ENCODE measurements at places on chromosomes 6 and 20.
A peak's percentile ranks its signal among the peaks of the same experiment; 100 is the strongest.

- no peak overlapping the region for H3K27ac ChIP-seq
- peaks cover 2% of the 10 kb centered on the region for H3K36me3 ChIP-seq
- H3K27me3 ChIP-seq, result no peaks in the 10 kb centered on the region
- H3K4me1 ChIP-seq, result no peaks in the 10 kb centered on the region
- DNase-seq, result no peak
- no peak overlapping the region for H3K4me3 ChIP-seq
These were observed 16.3 kb downstream of the BMP2 start for GRCh38 chr20:6783752-6784151.

DNA sequence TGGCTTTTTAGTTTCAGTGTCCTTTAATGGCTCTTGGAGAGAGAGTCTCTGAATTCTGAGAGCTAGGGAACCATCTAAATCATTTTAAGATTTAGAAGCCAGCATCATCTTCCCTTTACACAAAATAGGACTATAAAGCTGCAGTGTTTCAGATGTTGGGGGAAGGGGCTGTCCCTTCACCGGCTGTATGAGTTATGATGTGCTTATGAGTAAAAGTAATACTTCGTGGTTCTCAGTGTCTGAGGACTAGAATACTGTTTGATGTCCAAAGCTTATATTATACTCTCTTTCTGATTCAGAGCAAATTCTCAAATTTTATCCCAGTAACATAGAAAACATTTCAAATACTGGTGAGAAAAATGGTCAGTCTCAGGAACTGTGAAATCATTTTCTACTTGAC lies 63.5 kb upstream of the FAM8A1 start:
- H3K4me3 ChIP-seq, result no peak overlapping the region
- H3K36me3 ChIP-seq, result no peaks in the 10 kb centered on the region
- no peak for DNase-seq

- H3K27ac ChIP-seq, result no peak overlapping the region
- no peak for DNase-seq
- no peaks in the 10 kb centered on the region for H3K4me1 ChIP-seq
- no peaks in the 10 kb centered on the region for H3K27me3 ChIP-seq
These were observed 174.6 kb downstream of the ADGRG6 start for GRCh38 chr6:142476452-142476851.

DNA sequence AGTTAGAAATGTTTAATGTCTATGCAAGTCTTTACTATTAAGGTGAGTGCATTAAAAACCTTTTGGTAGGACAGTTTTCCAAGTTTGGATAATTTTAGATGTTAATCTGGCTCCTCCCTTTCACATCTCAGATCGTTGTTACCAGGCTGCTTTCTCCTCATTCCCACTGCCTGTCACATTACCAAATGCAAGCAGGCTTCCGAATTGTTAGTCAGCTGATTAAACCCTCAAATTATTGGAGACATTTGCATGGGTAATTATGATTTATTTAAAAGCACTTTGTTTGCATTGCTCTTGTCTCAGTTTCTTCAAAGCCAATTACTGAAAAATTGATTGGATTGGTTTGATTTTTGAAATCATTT lies 816.5 kb downstream of the KIF16B start:
- H3K27ac ChIP-seq, result no peak overlapping the region
- no peaks in the 10 kb centered on the region for H3K36me3 ChIP-seq
- H3K4me3 ChIP-seq, result no peak overlapping the region
- H3K4me1 ChIP-seq, result no peaks in the 10 kb centered on the region
- DNase-seq, result no peak
- no peaks in the 10 kb centered on the region for H3K27me3 ChIP-seq

DNA sequence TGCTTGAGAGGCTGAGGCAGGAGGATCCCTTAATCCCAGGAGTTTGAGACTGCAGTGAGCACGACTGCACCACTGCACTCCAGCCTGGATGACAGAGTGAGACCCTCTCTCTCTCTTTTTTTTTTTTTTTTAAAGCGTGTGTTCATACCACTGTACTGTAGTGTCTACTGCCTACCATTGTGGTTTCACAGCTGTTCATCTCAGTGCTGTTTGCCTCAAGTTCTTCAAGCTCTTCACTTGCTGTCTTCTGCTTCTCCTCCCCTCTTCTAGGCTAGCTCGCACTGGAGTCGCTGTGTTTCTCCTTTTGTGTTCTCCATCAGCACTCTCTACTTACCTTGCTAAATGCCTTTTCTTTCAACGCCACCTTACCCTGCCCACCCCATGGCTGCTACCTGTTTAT lies 7.4 kb downstream of the FOXO3 start:
- H3K27ac ChIP-seq, result peak overlapping the region; percentile 23
- peaks cover 96% of the 10 kb centered on the region for H3K4me1 ChIP-seq
- no peak overlapping the region for H3K4me3 ChIP-seq
- no peaks in the 10 kb centered on the region for H3K27me3 ChIP-seq
- peaks cover 4% of the 10 kb centered on the region for H3K36me3 ChIP-seq

GRCh38 chr6:18099511-18099910 lies 23.0 kb downstream of the NHLRC1 start:
- H3K27ac ChIP-seq, result no peak overlapping the region
- no peaks in the 10 kb centered on the region for H3K27me3 ChIP-seq
- no peak for DNase-seq

DNA sequence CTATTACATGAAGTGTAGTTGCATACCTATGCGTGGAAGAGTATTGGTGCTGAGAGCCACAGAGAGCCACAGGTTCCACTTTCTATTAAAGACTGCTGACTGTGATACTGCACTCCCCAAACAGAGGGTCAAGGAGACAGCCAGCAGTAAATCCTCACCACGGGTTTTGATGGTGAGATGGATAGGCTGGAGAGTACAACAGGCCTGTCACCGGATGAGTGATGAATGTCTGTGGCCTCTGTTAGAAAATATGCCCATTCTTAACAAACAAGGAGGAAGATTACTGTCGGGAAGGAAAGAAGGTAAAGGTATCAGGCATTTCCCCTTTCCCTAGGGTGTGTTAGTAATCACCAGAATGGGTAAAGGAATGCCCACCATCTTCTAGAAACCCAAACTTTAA lies 286.5 kb downstream of the ALDH8A1 start:
- H3K36me3 ChIP-seq, result no peaks in the 10 kb centered on the region
- no peaks in the 10 kb centered on the region for H3K27me3 ChIP-seq
- H3K4me1 ChIP-seq, result no peaks in the 10 kb centered on the region
- no peak overlapping the region for H3K27ac ChIP-seq

- no peaks in the 10 kb centered on the region for H3K4me1 ChIP-seq
- H3K4me3 ChIP-seq, result no peak overlapping the region
- H3K27me3 ChIP-seq, result no peaks in the 10 kb centered on the region
- DNase-seq, result no peak
These were observed 159.4 kb downstream of the FAXC start for GRCh38 chr6:99189823-99190721.

DNA sequence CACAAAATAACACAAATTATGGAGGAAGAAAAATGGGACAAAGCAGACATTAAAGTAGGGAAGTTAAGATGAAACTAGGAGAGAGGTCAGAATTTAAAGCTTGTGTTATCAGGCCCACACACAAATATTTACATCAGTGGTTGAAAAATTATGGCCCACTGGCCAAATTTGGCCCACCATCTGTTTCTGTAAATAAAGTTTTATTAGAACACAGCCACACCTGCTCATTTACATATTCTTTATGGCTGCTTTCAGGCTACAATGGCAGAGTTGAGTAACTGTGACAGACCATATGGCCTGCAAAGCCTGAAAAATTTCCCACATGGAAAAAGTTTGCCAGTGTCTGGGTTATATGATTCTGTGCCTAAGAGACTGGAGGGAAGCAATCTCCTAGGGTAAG lies 49.0 kb downstream of the SLC22A23 start:
- no peak overlapping the region for H3K27ac ChIP-seq
- H3K36me3 ChIP-seq, result no peaks in the 10 kb centered on the region
- H3K4me1 ChIP-seq, result peaks cover 22% of the 10 kb centered on the region
- no peak overlapping the region for H3K4me3 ChIP-seq

- H3K36me3 ChIP-seq, result no peaks in the 10 kb centered on the region
- H3K4me1 ChIP-seq, result no peaks in the 10 kb centered on the region
- H3K27ac ChIP-seq, result no peak overlapping the region
These were observed 25.2 kb downstream of the GPX6 start for GRCh38 chr6:28490205-28490890.

DNA sequence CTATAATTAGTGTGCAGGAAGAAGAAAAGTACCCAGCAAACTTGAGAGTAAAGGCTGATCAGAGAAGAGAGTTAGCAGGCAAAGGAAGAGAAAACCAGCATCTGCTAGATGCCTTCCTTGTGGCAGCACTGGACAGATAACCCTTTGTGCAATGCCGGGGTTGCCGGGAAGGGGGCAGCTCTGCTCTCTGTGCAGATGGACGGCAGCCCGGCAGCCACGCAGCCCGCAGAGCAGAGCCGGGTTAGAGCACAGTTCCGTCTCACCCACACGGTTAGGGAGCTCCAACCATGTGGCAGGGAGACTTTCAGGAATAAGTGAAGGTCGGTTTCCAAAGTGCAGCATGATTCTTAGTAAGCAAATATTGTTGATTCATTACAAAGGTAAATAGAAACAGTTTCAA lies 80.0 kb upstream of the RPS6KA2 start:
- no peak overlapping the region for H3K27ac ChIP-seq
- no peak for DNase-seq
- H3K36me3 ChIP-seq, result no peaks in the 10 kb centered on the region

DNA sequence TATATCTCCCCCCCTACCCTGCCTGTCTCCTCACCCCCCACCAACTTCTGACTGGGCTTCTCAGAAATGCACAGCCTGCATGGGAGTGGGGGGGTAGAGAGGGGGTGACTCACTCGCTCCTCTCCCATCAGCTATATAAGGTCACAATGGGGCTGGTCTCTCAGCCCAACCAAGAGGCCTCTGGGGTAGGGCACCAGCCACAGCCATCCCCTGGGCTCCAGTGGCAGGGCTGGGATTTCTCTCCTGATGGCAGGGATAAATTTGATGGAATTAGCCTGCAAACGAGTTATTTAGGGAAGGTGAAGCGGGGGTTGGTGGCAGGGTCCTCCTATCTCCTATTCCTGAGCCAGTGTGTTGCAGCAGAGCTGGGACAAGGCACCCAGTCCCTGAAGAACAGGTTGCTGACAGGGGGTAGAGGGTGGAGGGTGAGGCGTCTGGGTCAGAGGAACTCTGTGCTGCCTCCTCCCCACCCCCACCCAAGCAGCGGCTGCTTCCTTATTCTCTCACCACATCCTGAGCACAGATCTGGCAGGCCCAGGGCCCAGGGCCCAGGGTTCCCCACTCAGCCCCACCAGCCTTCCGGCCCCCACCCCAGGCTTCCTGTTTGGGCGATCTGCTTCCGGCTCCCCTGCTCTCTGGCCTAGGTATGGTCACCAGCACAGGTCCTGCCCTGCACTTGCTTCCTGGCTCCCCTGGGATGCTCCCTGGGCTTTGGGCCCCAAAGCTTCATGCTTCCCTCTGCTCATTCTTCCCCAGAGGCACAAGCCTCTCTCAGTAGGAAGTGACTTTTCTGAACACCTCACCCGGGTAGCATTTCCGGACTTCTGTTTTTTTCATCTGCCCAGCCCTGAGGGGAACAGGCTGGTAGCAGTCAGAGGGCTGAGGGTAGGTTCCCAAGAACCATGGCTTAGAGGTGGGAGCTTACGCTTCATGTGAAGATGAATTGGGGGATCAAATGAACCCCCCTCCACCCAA lies 4.0 kb downstream of the PPP1R18 start:
- H3K36me3 ChIP-seq, result peaks cover 29% of the 10 kb centered on the region
- peak overlapping the region; percentile 73 for H3K4me3 ChIP-seq
- peaks cover 53% of the 10 kb centered on the region for H3K4me1 ChIP-seq
- no peaks in the 10 kb centered on the region for H3K27me3 ChIP-seq
- peak overlapping the region; percentile 98 for H3K27ac ChIP-seq

GRCh38 chr6:69063401-69063800 lies 428.3 kb downstream of the ADGRB3 start:
- no peaks in the 10 kb centered on the region for H3K36me3 ChIP-seq
- no peak for DNase-seq
- no peak overlapping the region for H3K4me3 ChIP-seq
- H3K27me3 ChIP-seq, result no peaks in the 10 kb centered on the region
- no peaks in the 10 kb centered on the region for H3K4me1 ChIP-seq
- H3K27ac ChIP-seq, result no peak overlapping the region

- no peaks in the 10 kb centered on the region for H3K27me3 ChIP-seq
- no peak for DNase-seq
- no peak overlapping the region for H3K27ac ChIP-seq
- peaks cover 10% of the 10 kb centered on the region for H3K4me1 ChIP-seq
These were observed 37.2 kb downstream of the CPXM1 start for GRCh38 chr20:2763186-2763585.
